ENCODE measurements at places on chromosomes 4 and X.

DNA sequence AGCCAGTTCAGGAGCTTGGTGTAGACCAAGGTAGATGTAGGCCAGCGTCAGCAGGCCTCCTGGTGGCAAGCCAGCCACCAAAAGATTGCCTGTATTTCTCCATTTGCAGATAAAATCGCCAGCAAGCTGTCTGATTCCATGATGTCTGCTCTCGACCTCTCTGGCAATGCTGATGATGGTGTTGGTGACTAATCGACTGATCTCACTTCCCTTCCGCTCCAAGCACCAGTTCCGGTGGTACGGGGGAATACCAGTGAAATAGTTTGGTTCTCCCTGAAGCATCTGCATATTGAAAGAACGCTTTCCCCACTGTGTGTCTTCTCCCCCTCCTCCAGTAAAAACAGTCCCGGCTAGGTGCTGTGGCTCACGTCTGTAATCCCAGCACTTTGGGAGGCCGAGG, 30.4 kb downstream of the GNL3L start:
- DNase-seq: no peak

DNA sequence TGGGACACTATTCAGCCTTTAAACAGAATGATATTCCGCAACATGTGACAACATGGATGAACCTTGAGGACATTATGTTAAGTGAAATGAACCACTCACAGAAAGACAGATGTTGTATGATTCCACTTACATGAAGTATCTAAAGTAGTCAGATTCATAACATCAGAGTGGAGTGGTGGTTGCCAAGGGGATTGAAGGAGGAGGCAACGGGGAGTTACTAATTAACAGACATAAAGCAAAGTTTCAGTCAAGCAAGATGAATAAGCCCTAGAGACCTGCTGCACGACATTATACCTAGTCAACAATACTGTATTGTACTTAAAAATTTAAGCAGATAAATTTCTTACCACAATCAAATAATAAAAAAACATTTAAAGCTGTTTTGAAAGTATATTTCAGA, 105.0 kb upstream of the NR0B1 start:
- DNase-seq: no peak

DNA sequence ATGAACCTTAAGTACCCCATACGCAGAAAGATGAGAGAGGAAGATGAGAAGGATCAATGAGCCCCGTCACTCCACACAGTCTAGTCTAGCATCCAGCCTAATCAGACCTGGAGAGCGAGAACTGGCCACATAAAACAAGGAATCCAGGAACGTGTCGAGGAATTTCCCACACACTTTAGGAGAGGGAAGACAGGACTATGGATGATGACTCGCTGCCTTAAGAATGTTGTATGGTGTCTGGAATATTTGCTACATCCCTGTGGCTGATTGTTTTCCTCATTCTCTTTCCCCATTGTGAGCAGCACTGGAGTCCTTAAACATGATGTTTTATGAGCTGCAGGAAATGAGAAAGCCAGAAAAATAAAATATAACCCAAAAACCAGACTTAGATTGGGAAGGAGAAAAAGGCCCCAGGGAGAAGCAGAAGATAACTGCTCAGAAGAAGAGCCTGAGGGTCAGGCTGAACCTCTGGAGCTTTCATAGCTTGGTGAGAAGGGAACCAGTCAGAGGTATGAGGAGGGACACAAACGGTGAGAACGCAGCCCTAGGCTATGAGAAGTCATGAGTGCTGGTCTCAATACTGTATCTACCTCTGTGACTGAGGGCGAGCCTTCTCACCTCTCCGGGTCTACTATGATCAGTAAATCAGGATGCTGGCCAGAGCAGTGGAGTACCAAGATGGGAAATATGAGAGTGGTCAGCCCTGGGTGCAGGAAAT, 139.5 kb upstream of the NOCT start:
- no peak for DNase-seq

- no peak for DNase-seq
These were observed 103.6 kb downstream of the MANBA start for GRCh38 chr4:102657206-102657605.

DNA sequence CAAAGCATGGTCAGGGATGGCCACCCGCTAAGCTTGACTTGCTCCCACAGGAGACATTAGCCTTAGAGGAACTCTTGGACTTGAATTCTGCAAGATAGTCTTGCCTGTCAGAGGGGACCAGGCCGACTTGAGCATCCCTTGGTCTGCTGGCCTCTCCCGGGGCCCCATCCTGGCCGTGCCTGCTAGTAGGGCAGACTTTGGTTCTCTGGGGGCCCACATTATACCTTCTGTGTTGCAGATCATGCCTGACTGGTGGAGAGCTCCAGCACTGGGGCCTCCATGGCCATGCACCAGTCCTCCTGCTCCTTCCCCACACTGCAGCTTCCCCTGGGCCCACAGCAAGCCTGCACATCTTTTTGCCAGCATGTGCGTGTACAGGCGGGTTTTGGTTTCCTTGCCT, 46.5 kb downstream of the DACH2 start:
- no peak for DNase-seq

DNA sequence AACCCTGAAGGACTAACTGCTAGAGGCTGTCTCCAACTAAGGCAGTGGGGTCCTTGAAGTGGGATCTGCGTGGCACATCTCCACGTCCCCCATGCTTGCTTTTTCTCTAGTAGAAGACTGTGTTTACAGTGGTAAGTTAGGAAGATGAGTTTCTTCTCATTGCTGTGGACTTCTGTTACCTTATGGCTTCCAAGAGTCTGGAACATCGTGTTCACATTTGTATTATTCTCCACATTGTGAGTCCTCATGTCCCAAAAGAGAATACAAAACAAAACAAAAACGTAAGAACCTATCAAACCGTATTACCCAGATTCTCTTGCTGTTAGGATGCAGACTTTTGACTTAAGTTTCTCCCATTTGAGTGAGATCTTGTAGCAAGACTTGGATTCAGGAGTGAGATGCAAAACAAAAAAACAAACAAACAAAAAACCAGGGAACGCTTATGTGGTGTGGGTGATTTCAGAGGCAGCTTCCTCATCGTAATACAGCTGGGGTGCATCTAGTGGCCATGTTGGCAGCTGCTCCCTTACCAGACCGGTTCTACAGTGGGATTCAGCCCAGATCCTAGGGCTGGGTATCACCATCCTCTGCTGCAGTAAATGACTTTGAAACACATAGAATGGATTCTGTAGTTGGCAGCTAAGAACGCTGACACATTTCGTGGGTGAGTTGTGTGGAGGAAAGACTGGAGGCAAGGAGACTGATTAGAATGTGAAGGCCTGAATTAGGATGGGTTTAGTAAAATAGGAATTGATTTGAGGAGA, 41.3 kb downstream of the TMEM131L start:
- no peak for DNase-seq

DNA sequence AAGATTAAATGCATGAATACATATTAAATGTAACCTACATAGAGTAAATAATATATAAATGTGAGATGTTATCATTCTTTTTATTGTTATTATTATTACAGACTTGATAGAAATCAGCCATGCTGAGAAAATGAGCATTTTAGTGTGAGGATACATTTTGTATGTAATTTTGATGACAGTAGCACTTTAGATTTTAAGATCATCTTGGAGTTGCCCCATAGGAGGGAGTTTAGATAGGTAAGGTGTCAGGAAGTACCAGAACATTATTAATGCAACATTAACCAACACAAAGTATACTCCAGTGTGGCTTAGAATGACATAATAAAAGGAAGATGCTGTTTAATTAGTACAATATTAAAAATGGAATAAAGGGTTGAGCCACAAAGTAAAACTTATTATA, 8.4 kb downstream of the TMPRSS11A start:
- no peak for DNase-seq

- no peak for DNase-seq
These were observed 478.4 kb upstream of the ADGRL3 start for GRCh38 chr4:60721685-60722084.

GRCh38 chr4:113131136-113131535, 81.7 kb downstream of the ANK2 start:
- no peak for DNase-seq

- DNase-seq: no peak
These were observed 111.9 kb downstream of the GABRB1 start for GRCh38 chr4:47143261-47143660.

DNA sequence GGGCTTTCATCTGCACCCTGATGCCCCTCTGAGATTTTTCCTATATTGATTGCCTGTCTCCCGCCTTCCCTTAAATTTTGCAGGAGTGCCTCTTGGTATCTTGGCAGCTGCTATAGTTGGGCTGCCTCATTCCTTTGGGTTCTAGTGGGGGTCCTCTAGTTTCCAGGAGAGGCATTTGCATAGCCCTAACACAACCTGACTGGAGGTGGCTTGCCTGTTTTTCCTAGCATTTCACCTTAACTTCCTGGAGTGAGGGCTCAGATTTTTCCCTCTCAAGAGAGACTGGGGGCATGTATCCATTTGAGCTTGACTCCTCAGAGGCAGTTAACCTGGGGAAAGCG, 46.0 kb downstream of the UGT2A3 start:
- no peak for DNase-seq

- no peak for DNase-seq
These were observed 152.1 kb upstream of the PPP1R2C start for GRCh38 chrX:42930071-42930470.

DNA sequence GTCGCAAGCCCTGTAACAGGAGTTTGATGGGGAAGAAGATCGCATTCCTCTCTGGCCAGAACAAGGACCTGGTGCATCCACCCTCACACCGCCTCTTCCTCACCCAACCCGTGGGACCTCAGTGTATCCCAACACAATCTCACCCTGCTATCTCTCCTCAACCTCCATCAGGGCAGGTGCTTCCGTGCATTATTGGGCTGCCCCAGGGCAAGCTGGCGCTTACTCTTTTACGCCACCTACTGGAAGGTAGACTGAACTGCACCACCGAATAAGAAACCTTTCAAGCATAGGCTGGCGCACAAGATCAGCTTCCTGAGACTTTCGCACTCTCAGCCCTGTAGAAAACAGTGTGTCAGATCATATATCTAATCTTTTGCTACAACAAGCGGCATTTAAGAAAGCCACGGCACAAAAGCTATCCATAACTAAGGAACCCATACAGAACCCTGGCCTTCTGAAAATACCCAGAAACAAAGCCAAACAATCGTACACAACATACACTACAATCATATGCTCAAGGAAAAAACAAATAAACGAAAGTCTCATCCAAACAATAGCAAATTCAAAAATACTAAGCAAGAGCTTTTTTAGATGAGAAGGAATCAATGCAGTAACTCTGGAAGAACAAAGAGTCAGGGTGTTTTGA, 209.3 kb downstream of the UGT8 start:
- DNase-seq: no peak

DNA sequence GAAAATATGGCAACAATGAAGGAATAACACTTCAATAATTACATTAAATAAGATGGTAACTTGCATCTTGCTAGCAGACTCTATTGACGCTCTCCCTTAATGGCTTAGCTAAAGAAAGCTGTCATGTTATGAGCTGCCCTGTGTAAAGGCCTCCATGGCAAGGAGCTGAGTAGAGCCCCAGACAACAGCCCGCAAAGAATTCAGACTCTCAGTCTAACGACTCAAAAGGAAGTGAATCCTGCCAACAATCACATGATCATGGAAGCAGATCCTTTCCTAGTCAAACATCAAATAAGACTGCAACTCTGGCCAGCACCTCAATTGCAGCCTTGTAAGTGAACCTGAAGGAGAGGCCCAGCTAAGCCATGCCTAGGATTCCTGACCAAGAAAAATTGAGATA, 157.6 kb downstream of the MAB21L2 start:
- no peak for DNase-seq

- DNase-seq: no peak
These were observed 233.0 kb upstream of the SLC7A11 start for GRCh38 chr4:138475116-138475515.

DNA sequence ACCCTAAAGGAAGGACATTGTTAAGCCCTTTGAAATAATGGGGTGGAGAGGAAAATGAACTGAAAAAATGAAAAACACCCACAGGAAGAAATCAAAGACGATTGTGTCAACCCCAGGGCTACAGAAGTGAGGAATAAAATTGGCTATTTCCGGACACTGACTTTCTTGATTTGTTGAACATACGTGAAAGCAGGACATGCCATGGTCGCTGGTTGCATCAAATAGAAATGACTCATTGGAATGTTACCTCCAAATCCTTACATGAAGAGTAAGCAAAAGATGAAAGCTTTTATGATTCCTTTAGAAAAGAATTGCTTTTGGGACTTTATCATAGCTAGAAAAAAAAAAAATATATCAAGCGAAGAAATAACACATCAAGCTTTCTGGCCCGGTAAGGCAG, 75.3 kb downstream of the DCUN1D4 start:
- DNase-seq: no peak

DNA sequence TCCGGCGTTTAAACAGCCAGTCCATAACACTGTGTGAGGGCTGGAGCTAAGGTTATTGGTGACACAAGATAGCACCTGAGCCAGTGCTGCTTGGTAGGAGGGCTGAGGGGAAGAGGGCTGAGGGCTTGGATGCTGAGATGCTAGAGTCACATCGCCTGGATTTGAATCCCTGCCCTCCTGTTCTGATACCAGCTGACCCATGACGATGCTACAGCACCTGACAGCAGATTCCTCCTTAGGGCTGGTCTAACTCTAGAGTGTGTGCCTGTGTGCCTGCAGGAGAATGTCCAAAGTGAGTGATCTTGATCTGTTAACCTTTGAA, 102.5 kb downstream of the PTTG2 start:
- no peak for DNase-seq

DNA sequence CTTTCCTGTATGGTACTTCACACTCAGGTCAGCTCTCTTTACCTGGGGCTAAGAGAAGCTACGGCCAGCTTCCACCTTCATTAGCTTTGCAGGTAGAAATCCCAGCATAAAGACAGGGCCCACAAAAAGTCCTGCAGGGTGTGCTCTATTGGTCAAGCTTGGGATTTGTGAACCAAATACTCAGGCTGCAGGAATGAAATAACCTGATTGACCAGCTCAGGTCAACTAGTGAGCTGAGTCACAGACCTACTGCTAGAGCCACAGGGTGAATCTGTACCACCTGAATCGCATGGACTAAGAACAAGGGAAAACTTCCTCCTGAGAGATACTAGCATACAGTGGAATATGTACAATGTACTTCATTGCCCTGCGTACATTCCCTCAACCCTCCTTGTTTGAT, 172.2 kb downstream of the HHIP start:
- no peak for DNase-seq

GRCh38 chr4:112888622-112889021, 160.8 kb upstream of the ANK2 start:
- DNase-seq: no peak

- DNase-seq: no peak
These were observed 37.9 kb downstream of the RUFY3 start for GRCh38 chr4:70759627-70760026.

DNA sequence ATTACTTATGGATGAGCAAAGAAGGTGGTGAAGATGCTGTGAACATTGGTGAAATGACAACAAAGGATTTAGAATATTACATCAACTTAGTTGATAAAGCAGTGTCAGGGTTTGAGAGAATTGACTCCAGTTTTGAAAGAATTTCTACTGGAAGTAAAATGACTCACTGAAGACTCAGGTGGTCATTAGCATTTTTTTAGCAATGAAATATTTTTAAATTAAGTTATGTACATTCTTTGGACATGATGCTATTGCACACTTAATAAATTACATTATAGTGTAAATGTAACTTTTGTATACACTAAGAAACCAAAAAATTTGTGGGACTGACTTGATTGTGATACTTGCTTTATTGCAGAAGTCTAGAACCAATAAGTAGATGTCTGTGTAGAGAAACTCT, 56.9 kb downstream of the USO1 start:
- no peak for DNase-seq

GRCh38 chr4:89724716-89725115, 112.2 kb downstream of the SNCA start:
- DNase-seq: no peak

GRCh38 chrX:148161701-148162100, 180.6 kb downstream of the FMR1NB start:
- DNase-seq: no peak

All from stimulated activated CD8-positive, alpha-beta memory T cell treated with anti-CD3 and anti-CD28 coated beads, Interleukin-7, amount 100 ng/mL, for 1 hour (primary cell).